ENCODE measurements at places on chromosomes 3 and 15. TPM values are rescaled to one million over a fixed set of nuclear protein-coding genes. Genes with fewer than 3 reads are reported as not detected.

DNA sequence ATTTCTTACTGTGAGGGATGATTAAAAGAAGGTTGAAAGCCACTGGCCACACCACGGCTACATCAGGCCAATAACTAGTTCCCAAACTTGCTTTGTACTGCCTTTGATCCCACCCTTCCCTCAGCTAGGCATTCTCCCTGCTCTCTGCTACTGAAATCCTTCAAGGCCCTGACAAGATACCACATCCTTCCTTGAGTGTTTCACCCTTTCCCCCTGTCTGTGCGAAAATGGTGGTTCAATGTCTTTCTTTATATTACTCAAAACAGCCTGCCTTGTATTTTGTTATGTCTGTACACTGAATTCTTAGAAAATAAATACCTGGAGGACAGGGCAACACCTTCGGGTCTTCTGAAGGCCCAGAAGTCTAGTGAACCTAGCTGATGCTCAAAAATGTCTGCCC, 932 bp upstream of the VPS8 start:
- no peak for DNase-seq

DNA sequence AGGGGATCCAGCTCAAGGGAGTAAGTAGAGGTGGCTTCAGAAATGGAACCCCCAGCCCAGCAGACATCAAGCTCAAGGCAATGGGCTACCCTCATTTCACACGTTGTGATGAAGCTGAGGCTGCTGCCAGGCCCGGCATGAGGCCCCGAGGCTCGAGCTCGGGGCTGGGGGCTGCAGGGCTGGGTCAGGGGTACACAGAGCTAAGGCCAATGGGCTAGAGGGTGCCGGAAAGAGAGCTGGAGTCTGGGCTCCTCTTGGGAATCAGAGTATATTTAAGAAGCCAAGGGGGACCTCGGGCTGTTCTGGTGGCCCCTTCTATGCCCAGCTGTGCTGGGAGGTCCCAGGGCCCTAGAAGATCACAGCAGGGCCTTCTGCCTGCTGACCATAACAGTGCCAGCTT, 7.4 kb downstream of the PRSS50 start:
- peak; percentile 7 for DNase-seq

DNA sequence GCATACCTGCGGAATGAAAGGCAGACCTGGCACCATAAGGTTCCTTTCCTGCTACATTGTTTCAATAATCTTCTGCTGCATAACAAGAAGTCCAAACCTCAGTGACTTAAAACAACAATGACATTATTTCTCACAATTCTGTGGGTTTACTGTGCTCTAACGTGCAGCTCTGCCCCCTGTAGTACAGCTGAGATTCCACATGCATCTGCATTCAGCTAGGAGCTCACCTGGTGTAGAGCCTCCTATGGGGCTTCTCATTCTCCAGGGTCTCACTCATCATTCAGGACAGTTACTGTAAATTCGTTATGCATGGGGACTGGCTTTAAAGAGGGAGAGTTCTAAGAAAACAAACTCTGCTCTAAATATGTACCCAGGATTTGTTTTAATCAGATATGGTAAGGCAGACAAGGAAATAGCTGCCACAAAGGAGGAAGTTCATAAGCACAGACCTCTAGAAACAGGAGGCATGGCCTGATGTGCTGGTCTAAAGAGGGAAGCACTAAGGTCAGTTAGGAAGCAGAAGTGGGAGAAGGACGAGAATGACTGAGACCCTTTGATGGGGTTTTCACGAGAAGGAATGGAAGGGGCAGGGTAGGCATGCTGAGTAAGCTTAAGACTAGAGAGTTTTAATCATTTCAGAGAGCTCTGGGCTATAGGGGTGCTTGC, 347.0 kb downstream of the NEK10 start:
- DNase-seq: peak; percentile 18

Gene SPINT1
- 144 TPM for total RNA-seq

GRCh38 chr3:177197727-177198460, 612 bp upstream of the TBL1XR1 start:
- peak; percentile 76 for DNase-seq

Gene ICE2
- total RNA-seq: 84.3 TPM
